CD14-positive monocyte (primary cell): ENCODE measurements at places on chromosomes 11 and 22.

DNA sequence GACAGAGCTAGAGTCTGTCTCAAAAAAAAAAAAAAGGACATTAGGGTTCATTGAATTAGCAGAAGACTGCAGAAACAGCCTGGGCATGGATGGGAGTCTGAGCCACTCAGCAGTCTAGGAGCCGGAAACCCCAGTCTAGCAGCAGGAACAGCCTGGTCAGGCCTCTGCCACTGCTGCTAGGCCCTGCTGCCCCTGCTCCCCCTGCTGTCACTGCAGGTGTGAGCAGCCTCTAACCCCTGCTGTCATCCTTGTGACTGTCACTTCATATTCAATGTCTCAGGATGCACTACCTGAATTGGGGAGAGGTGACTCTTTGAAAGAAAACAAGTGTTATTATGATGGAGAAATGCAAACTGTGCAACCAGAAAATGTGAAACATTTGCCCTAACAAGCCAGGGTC, 7.0 kb upstream of the DDX17 start:
- no peak for DNase-seq

DNA sequence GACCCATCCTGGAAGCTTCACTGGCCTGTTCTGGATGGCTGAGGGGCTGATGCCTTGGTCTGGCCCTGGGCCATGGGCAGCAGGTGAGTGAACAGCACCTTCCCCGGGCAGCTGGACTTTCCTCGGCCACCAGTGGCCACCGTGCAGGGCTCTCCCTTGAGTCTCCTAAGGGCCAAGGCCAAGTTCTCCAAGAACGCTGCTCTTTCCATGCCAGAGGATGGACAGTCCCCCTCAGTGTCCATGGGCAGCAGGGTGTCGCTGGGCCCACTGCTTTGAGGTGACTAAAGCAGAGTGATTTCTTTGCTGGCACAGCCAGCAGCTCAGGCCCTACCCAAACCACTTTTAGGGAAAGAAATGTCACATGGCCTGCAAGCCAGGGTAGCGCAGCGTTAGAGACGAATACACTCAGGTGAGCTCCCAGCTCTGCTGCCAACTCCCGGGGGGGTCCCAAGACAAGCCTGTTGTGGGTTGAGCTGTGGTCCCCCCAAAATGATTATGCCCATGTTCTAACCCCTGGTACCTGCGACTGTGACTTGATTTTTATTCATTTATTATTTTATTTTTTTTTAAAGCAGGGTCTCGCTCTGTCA, 3.3 kb upstream of the CARS1 start:
- no peak for DNase-seq

- DNase-seq = no peak
These were observed 631.3 kb upstream of the ANO5 start for GRCh38 chr11:21561581-21561980.

- DNase-seq = no peak
These were observed 87.4 kb upstream of the SHISAL1 start for GRCh38 chr22:44399906-44400762.

DNA sequence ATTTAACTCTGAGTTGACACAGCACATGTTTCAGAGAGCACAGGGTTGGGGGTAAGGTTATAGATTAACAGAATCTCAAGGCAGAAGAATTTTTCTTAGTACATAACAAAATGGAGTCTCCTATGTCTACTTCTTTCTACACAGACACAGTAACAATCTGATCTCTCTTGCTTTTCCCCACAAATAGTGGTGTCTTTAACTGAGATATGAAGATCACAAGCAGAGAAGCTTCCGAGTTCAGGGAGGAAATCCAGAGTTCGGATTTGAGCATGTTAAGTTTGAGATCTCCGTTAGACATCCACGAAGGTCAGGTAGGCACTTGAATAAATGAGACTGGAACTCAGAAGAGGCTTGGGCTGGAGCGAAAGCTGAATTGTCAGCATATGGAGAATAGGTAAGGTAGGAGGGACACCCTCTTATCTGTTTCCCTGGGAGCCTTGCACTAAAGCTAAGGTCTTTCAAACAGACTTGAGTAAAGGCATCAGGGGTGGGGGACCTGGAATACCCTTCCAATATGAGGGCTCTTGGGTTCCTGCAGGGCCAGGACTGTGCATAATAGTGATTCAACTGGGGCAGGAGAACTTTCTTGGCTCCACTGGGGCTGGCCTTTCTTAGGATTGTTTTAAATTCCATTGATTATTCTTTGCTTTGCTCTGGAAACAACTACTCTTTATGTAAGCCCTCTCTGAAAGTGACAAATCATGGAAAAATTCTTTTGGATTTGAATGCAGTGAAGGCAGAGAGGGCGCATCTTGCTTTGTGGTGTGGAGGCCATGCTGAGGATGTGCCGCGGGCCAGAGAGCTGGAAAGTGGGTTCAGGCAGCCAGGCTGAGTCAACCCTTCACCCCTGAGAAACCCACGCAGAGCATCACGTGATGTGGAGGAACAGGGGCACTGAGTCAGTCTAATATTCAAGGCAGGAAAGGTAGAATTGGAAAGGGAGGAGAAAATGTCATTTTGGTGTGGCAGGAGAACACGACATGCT, 62.7 kb upstream of the AMPD3 start:
- no peak for DNase-seq

- DNase-seq = no peak
These were observed 4.4 kb downstream of the TMEM258 start for GRCh38 chr11:61787928-61788491.
